ENCODE measurements at places on chromosomes 2 and 18.
A peak's percentile ranks its signal among the peaks of the same experiment; 100 is the strongest.

DNA sequence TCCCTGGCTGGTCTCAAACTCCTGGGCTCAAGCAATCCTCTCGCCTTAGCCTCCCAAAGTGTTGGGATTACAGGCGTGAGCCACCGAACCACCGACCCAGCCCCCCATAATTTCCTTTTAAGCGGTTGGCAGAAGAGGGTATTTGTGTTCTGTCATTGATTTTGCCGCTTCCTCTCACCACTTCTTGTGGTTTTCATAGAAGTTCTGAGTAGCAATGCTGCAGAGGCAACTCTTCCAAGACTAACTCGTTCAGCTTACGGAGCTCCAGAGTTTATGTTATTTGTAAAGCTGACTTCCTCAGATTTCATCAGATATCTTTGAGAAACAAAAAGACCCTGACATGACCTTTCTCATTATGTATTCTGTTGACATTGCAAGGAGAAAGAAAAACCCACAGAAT, 261.4 kb upstream of the KCNJ3 start:
- DNase-seq: no peak

DNA sequence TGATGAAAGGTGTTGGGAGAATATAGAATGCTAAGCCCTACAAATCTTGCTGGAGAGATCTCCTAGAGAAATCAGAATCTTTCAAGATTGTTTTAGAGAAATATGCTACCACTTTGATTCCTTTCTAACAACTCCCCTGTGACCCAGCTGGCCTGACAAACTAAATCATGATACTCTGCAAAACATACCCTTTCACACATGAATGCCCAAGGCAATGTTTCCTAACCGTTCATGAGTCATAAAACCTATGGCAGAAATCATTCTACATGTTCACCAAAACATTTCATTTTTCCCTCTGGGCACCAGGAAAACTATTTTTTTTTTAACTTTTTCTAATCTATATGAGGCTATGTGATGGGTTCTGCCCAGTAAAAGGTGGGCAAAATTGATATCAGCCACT, 77.8 kb upstream of the SETBP1 start:
- DNase-seq: peak; percentile 24

GRCh38 chr2:39437522-39438296, 624 bp upstream of the MAP4K3 start:
- DNase-seq: peak; percentile 48

GRCh38 chr2:128329607-128330006, 10.9 kb upstream of the HS6ST1 start:
- DNase-seq: no peak

DNA sequence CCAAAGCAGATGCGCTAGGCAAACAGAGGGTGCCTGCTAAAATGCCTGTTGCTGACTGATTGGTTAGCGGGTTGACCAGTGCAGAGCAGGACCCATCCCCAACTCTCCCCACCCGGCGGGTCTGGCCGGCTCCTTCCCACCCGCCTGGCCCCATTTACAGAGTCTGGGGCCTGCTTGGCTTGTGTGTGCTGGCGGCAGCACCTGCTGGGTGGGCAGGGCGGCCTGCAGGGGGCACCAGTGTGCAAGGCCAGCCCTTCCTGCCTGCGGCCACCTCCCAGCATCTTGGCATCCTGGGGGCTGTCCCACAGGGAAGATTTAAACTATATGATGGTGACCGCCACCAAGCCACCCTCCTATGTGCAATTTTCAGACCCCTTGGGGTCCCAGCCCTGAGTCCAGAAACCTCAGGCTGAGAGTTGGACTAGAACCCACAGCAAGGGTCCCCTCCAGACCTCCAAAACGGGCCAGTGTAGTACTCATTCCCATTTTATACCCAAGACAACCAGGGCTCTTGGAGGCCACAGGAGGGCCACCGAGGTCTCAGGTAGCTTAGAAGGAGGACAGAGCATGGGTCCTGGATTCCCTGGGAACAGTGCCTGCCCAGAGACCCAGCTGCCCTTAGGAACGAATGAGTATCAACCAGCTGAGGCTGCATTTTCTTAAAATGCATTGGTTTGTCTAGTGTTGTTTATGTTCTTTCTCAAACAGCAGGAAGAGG, 173.6 kb downstream of the SMAD7 start:
- DNase-seq: peak; percentile 4

DNA sequence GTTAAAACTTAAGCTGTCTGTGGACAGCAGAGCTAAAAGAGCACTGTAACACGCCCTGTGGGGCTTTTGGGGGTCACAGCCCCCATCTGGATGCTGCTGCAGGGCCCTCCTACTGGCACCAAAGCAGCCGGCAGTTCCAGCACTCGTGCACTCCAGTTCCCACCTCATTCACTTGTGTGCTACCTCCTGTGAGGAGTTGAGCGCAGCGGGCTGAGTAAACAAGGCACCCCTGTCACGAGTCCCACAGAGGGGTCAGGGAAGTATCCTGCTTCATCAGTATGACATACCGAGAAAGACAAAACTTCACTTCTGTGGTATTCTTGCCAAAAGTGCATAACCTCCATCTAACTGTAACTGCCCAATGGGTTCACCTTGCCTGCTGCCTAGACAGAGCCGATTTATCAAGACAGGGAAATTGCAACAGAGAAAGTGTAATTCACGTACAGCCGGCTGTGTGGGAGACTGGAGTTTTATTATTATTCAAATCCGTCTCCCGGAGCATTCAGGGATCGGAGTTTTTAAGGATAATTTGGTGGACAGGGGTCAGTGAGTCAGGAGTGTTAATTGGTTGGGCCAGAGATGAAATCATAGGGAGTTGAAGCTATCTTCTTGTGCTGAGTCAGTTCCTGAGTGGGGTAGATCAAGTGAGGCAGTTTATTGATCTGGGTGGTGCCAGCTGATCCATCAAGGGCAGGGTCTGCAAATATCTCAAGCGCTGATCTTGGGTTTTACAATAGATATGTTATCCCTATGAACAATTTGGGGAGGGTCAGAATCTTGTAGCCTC, 41.6 kb downstream of the TMEM17 start:
- no peak for DNase-seq

DNA sequence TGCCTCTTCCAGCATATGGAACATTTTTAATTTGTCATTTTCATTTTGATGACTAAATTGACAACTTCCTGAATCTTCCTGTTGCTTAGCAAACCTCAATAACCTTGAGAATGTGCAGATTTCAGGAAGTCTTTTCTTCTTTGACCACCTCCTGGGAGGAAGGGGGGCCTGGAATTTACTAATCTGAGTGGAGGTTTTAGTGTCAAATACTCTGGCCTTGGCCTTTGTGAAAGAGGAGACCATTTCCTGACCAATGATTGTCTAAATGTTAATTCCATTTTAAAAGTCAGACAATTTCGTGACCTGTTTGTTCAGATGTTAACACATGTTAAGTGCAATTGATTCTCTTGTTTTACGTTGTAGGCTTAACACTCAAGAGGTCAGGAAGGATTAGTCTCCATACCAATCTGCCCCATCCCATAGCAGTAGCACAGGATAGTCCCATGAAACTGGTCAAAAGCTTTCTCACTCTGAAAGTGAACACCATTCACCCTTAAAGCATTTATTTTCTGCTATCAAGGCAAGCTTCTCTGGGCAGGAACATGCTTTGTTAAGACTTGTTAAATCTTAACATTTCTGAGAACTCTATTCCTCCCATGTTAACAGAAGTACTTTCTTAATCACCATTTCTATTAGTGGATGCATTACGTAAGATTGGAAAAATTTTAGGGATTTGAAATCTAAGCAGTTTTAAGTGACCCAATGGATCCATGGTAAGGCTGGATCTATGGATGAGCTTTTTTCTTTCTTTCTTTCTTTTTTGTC, 219.6 kb downstream of the RND3 start:
- no peak for DNase-seq

- DNase-seq: no peak
These were observed 1.3 kb downstream of the IFIH1 start for GRCh38 chr2:162317058-162317742.

- DNase-seq: no peak
These were observed 56.4 kb upstream of the STPG4 start for GRCh38 chr2:47211497-47212011.

DNA sequence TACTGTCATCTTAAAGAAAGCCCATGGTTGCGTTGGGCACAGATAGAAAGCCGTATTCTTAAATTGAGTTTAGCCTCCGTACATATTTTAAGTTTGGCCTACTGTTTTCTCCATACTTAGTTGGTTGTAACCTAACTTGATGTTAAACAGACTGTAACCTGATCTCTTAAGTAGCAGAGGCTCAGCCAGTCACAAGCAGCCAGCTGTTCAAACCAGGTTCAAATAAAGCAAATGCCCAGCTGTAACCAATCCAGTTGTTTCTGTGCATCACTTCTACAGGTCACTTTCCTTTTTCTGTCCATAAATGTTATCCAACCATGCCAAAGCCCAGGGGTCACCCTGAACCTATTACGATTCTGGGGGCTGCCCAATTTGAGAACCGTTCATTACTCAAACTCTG, 10.0 kb upstream of the THADA start:
- DNase-seq: no peak

DNA sequence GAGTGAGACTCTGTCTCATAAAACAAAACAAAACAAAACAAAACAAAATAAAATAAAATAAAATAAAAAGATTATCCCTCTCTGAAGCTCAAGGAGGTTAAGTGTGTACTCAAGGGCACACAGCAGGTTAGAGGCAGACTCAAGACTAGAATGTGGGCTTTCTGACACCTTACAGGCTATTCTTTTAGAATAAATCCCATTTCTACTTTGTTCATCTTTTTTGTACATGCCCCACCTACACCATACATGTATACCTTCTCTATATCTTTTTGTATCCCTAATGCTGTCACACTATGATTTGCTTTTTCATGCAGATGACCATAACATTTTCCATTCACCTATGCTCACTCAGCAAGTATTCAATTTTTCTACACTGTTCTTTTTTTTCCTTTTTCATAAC, 2.6 kb downstream of the IL1B start:
- no peak for DNase-seq

DNA sequence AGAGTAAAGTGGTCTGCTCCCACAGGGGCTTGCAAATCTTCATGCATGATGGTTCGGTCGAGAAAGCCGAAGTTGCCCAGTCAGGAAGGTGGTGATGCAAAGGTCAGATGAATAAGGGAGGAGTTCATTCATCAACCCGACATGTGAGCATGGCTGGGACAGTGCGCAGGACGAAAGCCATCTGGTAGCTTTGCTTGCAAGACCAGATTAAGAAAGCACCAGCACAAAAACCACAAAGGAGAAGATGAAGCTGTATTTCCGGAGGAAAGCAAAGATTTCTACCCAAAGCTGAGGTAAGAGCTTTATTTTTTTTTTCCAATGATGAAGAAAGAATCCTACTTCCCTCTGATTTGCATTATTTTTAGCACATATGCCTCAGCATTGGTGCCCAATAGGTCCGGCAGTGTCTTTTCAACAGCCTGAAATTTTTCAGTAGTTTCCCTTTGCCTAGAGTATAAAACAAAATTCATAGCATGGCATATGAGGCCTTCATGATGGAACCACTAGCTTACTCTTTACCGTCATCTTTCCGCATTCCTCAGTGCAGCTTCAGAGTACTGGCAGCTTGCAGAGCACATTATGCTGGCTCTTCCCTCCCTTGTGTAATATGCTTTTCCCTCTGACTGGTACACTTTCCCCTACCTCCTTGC, 112.0 kb upstream of the THOC1 start:
- no peak for DNase-seq

- DNase-seq: no peak
These were observed 172.8 kb downstream of the RNF144A start for GRCh38 chr2:7089898-7090510.

DNA sequence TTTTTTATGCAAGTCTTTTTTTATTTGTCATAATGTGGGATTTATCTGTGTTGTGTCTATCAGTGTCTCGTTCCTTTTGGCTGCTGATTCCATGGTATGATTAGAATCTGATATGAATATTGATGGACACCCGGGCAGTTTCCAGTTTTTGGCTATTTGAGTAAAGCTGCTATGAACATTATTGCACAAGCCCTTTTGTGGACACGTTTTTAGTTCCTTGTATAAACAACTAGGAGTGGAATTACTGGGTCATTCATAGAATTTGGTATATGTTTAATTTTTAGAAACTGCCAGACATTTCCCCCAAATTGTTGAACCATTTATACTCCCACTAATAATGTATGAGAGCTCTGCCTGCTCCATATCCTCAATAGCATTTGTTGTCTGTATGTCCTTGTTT, 26.6 kb downstream of the HK2 start:
- DNase-seq: no peak

DNA sequence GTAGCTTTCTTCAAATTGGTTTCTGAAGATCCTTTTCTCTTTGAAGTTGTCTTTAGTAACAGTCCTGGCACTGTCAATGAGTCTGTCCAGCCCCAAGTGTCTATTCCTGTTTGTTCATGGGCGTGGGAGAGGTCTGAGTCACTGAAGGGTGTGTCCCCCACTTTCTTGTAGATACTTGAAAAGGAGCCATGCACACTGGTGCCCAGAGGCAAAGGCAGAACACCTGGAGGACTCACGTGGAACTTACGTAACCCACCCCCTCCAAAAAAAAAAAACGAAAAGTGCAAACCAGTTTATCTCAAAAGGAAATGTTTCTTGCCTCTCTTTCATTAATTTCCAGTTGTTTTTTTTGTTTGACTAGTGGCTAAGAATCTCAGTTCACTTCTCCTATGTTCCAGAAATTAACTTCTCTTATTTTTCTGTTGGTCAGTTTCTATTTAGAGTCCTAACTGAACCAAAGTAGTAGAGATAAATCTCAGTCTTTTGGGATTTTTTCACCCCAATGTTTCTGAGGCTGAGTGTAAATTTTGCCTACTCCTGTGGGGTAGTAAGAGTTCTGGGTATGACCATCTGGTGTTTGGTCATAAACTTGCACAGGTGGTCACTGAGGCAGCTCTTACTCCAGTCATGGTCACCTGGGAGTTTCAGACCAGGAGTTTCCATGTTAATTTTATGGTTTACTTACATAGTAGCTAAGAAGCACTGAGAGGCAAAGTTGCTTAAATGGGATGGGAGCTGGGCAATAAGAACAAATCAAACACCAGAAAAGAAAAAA, 54.9 kb downstream of the DSC3 start:
- peak; percentile 8 for DNase-seq

- DNase-seq: peak; percentile 29
These were observed 29.8 kb downstream of the EPC2 start for GRCh38 chr2:148674063-148675020.

DNA sequence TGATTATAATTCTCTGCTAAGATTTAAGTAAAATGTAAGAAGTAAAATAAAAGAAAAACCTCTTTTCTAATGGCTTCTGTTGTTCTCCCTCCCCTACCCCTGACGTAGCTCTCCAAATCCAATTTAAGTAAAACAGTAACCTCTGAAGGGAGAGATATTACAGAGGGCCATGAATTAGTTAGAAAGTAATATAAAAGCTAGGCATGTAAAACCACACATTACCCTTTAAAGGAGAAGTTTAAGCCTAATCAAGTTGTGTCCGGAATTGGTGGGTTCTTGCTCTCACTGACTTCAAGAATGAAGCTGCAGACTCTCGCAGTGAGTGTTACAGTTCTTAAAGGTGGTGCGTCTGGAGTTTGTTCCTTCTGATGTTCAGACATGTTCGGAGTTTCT, 116.9 kb upstream of the SCN7A start:
- no peak for DNase-seq

GRCh38 chr2:204986641-204987040, 441.4 kb downstream of the PARD3B start:
- no peak for DNase-seq

DNA sequence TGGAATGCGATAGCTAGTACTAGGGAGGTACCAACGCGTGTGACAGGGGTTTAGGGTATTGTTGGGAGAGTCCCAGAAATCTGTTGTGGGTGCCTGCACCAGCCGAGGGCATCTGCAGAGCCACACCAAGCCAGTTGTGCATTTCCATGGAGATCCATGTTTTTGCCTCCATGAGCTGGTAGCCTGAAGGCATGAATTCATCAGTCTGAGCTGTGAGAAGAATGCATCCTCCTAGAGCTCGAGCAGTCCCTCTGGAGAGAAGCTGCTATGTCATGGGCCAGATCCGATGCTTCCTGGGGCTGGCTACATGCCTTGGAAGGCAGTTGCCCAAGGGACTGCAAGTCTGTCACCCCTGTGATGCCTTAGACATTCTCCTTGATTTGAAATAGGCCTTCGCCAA, 57.9 kb downstream of the LIPG start:
- no peak for DNase-seq
